ENCODE measurements at places on chromosomes 6 and 20. TPM values are rescaled to one million over a fixed set of nuclear protein-coding genes. Genes with fewer than 3 reads are reported as not detected.
A peak's percentile ranks its signal among the peaks of the same experiment; 100 is the strongest.

SLC2A4RG gene
- 60.7 TPM for total RNA-seq

MAP7 gene
- total RNA-seq, result 52.5 TPM

- no peak for DNase-seq
Measured at GRCh38 chr20:53330601-53331140, 263.0 kb downstream of the ZNF217 start.

SLC17A9 gene
- total RNA-seq, result 10.2 TPM

NCOA7 gene
- total RNA-seq, result 11.4 TPM

DNA sequence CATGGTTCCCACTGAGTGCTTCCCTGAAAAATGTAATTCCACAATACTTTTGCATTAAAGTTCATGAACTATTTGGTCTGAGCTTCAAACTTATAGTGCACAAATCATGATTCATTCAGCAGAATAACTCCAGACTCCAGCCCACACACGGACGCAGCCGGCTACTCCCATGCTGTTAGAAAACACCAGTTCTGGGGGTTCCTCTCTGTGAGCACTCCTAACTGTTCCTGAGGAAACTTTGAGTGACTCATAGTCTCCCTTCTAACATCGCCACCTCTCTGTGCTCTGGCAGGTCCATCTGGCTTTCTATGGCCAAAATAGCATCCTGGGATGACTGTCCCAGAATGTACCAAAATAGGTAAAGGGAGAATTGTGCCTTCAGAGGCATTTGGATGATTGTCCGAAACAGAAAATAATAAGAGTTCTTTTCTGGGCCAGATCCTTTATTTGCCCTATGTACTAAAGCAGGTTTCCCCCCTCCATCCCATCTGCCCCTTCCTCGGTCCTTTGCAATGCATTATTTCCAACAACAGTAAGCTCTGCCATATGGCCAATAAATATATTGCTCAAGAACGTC lies 32.3 kb upstream of the LY86 start:
- DNase-seq, result no peak

GRCh38 chr20:52318651-52319050 lies 127.1 kb upstream of the ZFP64 start:
- no peak for DNase-seq

- DNase-seq, result no peak
Measured at GRCh38 chr6:78430521-78430920, 436.8 kb upstream of the IRAK1BP1 start.

DNA sequence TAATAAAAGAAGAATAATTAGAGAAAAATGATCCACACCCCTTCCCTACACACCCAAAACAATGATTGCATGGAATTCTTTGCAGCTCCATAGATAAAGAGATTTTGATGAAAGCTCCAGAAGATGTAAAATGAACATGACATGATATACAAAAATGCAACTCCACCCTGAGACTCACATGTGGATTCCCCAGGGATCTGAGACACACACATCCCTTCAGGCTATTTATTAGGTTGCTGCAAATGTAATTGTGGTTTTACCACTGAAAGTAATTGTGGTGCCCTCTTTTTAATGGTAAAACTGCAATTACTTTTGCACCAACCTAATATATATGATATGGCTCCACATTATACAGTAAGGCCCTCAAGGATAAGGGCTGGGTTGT lies 40.4 kb upstream of the TBC1D7 start:
- DNase-seq, result no peak

GRCh38 chr6:5997420-5997987 lies 9.2 kb downstream of the NRN1 start:
- peak; percentile 86 for DNase-seq

DNA sequence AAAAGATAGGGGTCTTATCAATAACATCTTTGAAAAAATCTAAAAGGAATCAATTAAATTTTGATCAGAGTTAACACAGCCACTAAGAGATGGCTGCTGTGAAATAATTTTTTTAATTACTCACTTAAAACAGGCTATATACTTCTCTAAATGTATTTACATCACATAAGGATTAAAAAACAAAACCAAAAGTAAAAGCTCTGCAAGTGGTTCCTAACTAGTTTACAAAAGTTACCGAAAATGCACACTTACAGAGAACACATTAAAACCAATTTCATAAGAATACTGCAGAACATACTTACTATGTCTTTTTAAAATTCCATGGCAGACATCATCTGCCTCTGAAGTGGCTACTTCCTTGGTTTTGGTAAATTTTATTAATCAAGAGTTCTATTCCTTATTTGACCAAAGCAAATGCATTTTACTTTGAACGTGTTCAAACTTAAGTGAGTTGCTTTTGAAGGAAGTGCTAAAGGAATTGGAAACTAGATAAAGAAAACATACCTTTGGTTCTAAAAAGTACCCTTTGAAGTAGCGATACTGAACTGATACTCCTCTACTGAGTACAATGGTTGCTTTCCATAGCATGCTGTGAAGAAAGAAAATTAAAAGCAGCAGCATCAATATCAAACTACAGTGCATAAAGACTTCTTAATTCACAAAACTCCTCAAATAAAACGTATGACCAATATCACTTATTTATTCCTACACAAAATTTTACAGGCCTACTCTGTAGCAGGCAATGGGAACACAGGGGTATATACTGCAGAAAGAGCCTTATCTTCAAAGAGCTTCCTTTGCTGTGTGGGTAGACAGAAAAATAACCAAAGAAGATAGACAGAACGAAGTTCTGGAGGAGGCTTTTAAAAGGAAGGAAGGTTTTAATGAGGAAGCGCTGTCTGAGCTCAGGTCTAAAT lies 157.1 kb upstream of the SHLD1 start:
- DNase-seq, result no peak

DNA sequence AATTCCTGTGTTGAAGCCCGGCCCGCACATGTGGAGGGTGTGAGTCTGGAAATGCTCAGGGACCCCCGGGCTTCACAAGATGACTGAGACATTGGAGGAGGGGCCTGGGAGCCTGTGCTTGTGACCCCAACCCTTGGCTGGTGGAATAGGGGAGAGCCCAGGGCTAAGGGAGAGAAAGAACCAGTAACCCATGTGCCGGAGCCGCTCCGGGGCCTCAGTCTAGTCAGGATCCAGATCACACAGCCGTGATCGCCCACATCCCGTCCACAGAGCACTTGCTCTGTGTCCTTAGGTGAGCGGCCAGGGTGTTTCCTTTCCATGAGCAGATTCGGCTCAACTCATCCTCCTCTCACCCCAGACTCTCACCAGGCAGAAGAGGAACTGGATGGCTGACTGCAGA lies 152.3 kb upstream of the RPS6KA2 start:
- DNase-seq, result no peak
